Stimulated activated CD8-positive, alpha-beta memory T cell treated with anti-CD3 and anti-CD28 coated beads, Interleukin-7, amount 100 ng/mL, for 24 hours (primary cell): ENCODE measurements at places on chromosomes 4 and X.
A peak's percentile ranks its signal among the peaks of the same experiment; 100 is the strongest.

GRCh38 chr4:40991908-40992307 lies 222.4 kb downstream of the APBB2 start:
- no peak for DNase-seq

GRCh38 chr4:150694438-150694837 lies 112.5 kb downstream of the MAB21L2 start:
- DNase-seq = no peak

- DNase-seq = no peak
Observed at GRCh38 chr4:28248269-28248668, 1387.6 kb downstream of the STIM2 start.

DNA sequence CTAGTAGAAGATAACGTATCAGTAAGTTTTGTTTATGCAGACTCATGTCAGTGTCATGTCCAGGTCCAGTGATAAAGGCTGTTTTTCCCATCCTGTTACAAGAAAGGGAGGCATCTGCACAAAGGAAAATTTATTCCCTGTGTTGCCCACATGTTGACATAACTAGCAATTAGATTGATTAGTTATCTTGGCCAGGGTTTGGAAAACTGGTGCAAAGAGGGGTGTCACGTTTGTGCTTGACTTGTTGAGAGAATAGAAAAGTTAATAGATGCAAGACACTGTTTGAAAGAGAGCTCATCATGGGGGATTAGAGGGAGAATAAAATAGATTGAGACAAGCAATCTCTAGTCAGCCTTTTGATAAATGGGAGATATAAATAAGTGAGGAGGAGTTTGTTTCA lies 1357.0 kb upstream of the AGA start:
- no peak for DNase-seq

- DNase-seq = no peak
Observed at GRCh38 chrX:142686653-142687283, 339.0 kb upstream of the SPANXN4 start.

DNA sequence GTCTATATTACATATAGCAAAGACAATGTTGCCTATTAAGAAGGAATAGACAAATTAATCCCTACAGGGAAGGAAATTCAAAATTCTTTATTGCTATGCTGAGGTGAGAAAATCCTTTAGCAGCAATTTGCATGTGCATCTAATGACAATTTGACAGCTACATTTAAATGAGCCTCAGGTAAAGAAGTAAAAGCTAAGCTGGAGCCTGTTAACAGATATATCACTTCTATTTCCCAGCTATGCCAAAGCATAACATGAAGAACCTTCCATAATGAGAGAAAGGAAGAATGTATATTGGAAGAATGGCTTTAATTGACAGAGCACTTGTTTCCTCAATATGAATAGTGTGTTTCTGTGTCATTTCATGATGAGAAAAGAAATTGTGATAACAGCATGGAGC lies 71.6 kb downstream of the BMP3 start:
- no peak for DNase-seq

DNA sequence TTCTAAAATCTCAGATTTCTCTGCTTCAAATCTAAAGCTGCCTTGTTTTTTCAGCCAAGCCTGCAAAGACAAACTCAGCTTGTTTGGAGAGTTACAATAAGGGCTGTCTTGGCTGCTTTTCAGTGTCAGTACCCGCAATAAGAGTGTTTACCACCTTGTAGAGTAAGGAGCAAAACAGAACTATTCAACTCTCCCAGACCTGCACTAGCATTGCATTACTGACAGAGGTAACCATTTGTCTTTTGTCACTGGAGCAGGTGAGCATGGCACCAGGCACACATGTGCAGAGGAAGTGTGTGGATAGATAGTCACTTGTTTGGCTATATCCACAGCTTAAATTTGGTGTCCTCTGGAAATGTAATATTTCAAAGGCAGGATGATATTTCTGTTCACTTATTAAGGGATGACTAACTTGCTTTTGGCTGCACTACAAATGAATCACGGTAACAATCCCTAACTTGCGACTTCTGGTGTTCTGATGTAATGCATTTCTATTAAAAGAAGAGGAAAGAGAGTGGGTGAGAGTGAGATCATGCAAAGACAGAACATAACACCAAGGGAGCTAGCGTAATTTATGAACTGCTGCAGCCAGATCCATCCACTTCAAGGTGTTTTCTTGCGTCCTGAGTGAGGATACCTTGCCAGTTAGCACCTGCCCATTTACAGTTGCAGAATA lies 38.6 kb downstream of the PTCHD1 start:
- no peak for DNase-seq

- no peak for DNase-seq
Observed at GRCh38 chr4:32841217-32841616, 2121.0 kb downstream of the PCDH7 start.

DNA sequence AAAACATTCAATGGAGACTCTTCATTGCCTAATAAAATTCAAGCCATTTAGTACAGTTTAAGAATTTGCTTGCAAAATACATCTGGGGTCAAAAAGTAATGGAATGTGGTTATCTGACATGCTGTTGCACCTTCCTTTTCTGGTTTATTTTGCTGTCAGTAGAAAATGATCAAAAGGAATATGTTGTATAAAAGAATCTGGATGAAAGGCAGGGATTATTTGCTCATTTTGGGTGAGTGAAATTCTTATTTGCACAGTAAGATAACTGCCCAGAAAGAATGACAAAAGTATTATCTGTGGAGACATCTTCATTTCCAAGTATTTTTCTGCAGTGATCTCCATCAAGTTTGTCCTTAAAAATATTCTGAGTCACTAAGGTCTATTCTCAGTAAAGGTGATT lies 30.4 kb downstream of the BOD1L1 start:
- no peak for DNase-seq

- no peak for DNase-seq
Observed at GRCh38 chr4:80713409-80713808, 317.1 kb upstream of the BMP3 start.

DNA sequence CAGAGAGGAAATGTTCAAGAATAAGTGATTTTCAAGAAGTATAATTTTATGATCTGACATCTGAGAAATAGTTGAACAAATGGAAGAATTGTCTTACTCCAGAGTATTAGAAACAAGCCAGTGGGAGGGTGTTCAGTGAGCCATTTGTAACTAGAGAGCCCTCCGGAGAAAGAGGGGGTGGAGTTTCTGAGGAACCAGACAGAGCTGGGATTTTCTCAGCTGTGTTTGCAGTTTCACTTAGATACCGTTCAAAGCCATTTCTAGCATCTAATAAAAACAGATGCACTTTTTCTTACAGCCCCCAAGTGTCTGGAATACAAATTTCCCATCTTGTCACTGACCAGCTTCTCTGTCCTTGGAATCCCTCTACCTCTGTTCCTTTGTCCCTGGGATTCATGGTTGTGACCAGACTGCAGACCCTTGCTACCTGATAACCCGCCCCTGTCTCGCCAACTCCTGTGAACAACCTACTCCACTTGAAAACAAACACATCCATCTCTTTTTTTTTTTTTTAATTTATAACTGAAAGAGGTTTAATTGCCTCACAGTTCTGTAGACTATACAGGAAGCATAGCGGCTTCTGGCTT lies 132.8 kb upstream of the KLF3 start:
- no peak for DNase-seq

- no peak for DNase-seq
Observed at GRCh38 chr4:90760059-90760458, 632.9 kb downstream of the CCSER1 start.

GRCh38 chrX:4043951-4044350 lies 330.5 kb upstream of the PRKX start:
- no peak for DNase-seq

DNA sequence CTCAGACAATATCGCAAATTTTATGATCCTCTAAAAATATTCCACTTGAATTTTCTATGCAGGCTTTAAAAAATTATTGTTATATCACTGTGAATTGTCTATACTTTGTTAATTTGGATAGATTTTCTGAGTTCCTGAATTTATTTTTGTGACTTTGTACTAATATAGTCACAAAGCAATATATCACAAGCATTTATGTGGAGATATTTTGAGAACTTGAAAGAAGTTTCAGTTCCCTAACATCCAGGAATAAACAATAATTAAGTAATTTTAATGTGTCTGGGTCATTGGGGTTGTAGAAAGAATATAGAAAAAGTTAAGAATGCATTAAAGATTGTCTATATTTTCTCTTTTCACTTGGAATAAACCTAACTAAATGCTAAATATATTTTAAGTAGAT lies 32.0 kb downstream of the CXCL8 start:
- DNase-seq = no peak

DNA sequence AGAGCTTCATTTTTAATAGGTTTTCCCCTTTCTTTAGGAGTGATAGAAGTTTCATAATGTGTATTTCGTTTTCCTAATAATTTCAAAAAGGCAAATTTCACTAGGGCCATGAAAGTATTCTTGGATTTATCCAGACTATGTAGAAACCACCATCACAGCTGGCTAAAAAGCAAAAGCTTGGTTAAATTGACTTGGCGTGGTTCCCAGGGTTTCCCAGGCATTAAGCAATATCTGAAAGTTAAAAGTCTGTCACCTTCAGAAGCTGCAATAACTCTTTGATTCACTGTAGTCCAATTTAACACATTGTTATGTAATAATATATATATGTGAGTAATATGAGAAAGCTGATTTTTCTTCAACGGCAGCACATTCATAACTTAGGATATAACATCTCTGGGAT lies 38.3 kb downstream of the NDNF start:
- DNase-seq = no peak

DNA sequence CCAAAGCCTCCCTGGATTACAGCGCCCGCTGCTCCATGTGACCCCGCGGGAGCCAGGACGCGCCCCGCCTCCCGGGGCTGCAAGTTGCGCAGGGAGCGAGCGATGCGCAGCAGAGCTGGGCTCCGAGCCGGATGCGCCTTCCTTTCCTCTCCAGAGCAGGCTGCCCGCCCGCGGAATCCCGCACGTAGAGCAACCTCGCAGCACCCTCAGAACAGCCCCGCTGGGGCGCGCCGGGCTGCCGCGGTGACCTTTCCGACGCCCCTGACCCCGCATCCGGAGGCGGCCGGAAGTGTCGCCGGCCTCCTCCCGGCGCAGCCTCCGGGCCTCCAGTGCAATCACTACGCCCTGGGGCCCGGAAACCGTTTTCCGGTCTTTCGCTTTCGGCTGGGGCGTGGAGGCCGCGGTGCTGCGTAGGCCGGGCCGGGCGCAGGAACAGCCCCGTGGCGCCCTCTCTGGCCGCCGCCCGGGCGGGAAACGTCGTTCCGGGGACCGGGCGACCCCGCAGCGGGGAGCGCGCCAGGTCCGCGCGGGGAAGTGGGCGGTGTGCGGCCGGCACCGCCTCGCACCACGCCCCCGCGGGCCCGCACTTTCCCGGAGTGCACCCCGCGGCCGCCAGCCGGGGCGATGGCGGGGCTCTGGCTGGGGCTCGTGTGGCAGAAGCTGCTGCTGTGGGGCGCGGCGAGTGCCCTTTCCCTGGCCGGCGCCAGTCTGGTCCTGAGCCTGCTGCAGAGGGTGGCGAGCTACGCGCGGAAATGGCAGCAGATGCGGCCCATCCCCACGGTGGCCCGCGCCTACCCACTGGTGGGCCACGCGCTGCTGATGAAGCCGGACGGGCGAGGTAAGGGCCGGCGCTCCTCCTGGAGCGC lies at the start of gene CYP4V2:
Gene CYP4V2 (plus strand): TSS at position 368 of the 866 bp plus-strand sequence. CDS start 257 bp downstream, at position 625.
- peak; percentile 70 for DNase-seq

DNA sequence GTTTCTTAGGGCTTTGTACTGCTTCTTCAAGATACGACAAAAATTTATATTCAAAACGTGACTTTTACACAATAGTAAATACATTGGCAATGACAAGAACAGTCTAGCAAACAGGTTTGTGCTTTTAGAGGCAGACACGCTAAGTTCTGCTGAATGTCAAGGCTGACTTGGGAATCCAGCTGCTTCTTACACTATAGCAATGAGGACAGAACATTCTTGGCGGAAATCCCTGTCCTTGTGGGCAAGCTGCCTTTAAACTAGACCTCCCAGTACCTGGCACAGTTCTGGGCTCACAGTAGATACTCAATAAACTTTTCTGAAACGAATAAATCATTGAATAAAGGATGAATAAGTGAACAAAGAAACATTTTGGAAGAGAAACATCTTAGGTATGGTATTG lies 148.2 kb downstream of the RASL11B start:
- no peak for DNase-seq

DNA sequence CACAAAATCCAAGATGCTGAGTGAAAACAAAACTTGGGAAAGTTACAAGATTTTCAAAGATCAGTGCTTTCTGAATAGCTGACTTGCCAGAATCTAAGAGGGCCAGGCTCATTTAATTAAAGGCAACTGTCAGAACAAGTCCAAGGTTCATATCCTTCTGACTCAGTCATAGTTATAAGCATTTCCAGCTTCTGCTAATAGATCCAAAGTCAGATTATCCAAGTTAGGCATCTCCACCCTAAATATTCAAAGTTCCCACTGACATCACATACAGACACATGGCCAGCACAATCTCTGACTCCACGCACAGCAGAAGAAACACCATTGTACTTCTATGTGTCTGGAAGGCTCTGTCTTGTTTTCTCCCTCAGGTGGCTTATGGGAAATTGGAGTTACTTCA lies 41.8 kb downstream of the GASK1B start:
- no peak for DNase-seq

GRCh38 chr4:82906469-82906868 lies 5.9 kb downstream of the THAP9 start:
- no peak for DNase-seq

GRCh38 chr4:184541907-184542306 lies 67.6 kb upstream of the IRF2 start:
- no peak for DNase-seq

DNA sequence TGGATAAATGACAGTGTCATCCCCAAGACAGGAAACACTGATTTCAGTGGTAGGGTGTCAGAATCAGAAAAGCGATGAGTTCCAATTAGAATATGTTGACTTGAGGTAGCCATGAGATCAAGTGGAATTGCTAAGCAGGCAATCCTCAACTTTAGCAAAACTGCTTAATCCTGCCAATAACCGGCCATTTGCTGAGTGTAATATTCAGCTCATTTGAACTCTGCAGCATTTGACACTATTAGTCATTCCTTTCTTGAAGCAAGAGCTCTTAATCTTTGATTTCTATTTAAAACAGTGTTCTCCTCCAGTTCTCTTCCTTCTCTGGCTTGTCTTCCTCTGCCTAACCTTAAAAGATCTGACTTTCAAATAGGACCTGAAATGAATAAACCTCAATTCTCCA lies 68.7 kb upstream of the DCLK2 start:
- no peak for DNase-seq

- no peak for DNase-seq
Observed at GRCh38 chrX:30275498-30275897, 28.6 kb downstream of the MAGEB1 start.

GRCh38 chrX:104742355-104742754 lies 176.4 kb downstream of the IL1RAPL2 start:
- no peak for DNase-seq

DNA sequence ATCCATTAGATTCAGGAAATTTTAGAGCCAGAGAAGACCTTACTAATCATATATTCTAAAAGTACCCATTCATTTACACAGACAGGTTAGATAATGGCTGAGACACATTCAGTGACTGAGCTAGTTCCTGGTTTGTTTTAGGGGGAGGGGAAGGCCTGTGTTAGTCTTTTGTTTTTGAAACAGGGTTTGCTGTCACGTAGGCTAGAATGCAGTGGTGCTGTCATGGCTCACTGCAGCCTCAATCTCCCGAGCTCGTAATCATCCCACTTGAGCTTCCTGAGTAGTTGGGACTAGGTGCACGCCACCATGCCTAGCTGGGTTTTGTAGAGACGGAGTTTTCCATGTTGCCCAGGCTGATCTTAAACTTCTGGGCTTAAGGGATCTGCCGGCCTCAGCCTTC lies 10.1 kb downstream of the RBPJ start:
- DNase-seq = no peak

- no peak for DNase-seq
Observed at GRCh38 chr4:172957216-172957615, 211.4 kb upstream of the GALNT7 start.

GRCh38 chr4:106256190-106256589 lies 59.8 kb downstream of the TBCK start:
- no peak for DNase-seq
